ENCODE measurements at places on chromosomes 16 and 17.
A peak's percentile ranks its signal among the peaks of the same experiment; 100 is the strongest.

GRCh38 chr16:89167425-89167941 is 4.1 kb upstream of the CDH15 start:
- peak; percentile 54 for DNase-seq

DNA sequence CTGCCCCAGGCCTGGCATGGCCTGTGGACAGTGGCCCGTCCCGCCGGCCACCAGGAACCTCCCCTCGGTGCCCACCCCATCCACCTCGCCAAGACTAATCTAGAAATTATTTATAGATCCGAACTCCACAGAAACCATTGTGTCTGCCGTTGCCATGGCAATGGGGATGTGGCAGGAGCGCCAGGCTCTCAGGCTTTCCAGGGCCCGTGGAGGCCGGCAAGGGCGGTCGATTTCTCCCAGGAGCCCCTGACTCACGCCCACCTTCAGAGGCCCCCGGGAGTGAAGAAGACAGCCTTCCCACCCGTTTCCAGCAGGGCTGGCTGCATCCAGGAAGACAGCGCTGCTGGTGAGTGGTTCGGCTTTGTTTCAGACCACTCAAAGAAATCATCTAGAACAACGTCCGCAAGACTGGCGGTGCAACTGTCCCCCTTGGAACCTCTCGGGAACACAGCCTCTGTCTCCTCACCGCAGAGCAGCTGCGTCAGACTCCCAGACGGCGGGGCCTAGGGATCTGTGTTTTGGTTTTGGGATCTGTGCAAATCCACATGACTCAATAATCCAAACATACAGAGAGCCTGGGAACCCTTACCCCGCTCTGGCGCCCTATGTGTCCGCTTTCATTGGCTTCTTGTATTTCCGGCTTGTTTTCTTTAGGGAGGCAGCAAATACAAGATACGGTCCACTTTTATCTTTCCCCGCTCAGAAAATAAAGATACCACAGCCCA is 48.5 kb upstream of the ZCCHC14 start:
- DNase-seq: peak; percentile 27

- no peak for DNase-seq
Measured at GRCh38 chr17:36048066-36048465, 16.0 kb upstream of the CCL18 start.

- peak; percentile 89 for DNase-seq
Measured at GRCh38 chr17:48074322-48075081, 26.3 kb downstream of the NFE2L1 start.

DNA sequence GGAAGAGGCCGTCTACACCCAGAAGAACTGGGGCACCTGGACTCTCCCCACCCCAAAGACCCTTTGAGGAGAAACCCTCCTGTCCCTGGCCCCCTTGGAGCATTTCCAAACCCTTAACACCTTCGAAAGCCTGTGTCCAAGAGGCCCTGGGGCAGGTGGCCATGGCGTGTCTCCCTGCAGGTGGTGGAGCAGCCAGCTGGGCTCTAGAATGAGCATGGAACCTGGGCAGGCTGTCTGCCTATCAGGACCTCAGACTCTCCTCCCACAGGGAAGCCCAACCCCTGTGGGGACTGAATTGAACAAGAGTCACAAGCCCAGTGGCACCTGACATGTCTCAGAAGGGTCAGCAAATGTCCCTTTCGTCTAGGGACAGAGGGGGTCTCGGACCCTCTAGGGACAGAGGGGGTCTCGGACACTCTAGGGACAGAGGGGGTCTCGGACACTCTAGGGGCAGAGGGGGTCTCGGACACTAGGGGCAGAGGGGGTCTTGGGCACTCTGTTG is 8.4 kb downstream of the CBX4 start:
- no peak for DNase-seq

GRCh38 chr16:68960910-68961309 is 117.6 kb downstream of the TANGO6 start:
- no peak for DNase-seq

DNA sequence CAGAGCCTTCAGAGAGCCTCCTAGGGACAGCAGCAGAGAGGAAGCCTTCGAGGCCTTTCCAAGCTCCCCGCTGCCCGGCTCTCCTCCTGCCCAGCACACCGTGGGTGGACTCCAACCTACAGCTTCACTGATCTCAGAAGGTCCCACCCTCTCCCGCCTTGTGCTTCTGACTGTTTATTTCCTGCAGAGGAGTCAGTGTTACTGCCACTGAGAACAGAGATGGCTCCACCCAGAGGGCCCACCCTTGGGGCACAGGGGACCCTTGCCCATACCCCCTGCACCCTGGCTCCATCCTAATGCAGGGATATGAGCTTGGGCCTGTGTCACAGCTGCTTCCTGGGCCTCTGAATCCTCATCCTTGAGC is 52.8 kb upstream of the TOB1 start:
- no peak for DNase-seq

Measured in amygdala (tissue), 56 donors.